ENCODE measurements at places on chromosomes 2 and 18.

DNA sequence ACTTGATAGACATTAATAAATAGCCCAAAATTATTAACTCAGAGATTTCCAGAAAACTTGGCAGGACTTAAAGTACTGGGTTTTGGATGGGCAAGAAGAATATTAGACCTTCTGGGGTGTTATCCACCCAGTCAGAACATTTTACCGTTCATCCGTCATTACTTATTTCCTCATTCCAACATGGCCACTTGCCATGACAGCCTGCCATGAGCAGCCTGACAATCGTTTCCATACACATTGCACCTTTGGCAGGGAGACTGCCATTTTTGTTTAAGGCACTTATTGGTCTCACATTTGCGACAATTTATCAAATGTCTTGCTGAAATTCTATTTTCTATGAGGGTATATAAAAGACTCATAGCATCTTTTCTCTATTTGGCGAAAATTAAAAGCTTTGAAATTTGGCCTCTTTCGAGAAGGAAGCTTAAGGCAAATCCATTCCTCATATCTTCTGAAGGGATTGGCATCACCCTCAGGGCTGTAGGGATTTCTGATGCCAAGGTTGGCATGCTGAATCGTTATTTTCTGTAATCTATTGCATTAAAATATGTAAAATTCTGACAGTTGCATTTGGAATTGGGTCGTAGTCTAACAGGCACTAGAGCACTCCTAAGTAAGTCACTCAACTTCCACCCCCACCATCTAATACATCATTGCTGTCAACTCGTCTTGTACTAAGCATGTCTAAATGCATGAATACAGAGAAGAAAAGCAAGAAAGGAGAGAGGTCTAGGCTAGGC is 406.3 kb upstream of the PIK3C3 start:
- DNase-seq, result no peak

- peak; percentile 15 for DNase-seq
These were observed 30.7 kb upstream of the ERCC3 start for GRCh38 chr2:127324635-127325034.

DNA sequence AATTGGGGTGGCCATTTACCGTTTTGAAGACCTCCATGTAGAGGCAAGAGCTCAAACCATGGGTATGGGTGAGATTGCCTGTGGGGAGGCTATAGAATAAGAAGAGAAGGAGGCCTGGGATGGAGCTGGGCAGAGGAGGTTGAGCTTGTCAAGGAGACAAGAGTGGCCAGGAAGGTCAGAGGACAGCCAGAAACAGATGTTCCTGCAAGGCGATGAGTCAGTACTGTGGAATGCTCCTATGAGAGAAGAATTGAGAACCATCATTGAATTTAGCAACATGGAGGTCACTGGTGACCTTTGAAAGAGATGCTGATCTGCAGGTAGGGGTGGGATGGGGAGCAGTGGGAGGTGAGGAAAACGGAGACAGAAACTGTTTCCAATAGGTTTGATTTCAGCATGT is 3.5 kb downstream of the ACSL3 start:
- DNase-seq, result no peak

DNA sequence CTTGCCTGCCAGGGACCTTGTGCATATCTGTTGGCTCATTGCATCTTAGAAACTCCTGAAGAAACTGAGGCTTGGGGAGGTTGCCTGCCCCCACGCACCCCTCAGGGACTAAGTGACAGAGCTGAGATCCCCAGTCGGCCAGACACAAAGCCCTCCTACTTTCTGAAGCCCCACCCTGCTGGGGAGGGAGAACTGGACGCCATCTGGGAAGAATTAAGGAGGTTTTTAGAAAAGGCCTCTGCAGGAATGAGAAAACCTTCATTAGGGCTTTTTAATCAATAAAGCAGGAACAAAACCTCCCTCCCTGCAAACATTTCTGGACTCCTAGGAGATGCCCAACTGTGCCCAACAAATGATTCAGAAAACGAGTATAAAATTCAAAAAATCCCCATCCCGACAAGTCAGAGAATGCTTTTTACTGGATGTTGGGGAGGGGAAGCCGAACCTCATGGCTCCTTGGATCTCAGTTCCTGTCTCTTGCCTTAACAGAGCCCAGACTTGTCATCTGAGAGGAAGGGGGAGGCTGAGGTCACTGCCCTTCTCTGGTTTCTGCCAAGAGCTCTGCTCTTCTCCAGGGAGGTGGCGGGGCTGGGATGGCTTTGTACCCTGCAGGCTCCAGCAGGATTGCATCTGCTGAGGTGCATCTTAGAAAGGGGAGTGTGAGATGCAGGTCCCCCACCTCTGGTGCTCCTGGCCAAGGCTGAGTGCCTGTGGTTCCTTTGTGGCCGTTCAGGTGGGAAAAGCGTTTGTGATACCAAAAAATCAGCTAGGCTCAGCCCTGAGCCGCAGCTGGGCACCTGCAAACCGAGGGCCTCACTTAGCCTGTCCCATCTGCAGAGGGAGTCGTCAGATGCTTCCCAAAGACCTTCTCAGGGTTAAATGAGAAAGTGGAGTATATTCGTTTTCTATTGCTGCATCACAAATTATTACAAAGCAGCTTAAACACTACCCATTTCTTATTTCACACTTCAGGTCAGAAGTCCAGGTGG is 142.4 kb downstream of the ZFP36L2 start:
- DNase-seq, result no peak

GRCh38 chr18:13500227-13500865 is 226.0 kb downstream of the FAM210A start:
- DNase-seq, result peak; percentile 59

GRCh38 chr2:54962935-54963440 is 87.3 kb downstream of the RTN4 start:
- no peak for DNase-seq

DNA sequence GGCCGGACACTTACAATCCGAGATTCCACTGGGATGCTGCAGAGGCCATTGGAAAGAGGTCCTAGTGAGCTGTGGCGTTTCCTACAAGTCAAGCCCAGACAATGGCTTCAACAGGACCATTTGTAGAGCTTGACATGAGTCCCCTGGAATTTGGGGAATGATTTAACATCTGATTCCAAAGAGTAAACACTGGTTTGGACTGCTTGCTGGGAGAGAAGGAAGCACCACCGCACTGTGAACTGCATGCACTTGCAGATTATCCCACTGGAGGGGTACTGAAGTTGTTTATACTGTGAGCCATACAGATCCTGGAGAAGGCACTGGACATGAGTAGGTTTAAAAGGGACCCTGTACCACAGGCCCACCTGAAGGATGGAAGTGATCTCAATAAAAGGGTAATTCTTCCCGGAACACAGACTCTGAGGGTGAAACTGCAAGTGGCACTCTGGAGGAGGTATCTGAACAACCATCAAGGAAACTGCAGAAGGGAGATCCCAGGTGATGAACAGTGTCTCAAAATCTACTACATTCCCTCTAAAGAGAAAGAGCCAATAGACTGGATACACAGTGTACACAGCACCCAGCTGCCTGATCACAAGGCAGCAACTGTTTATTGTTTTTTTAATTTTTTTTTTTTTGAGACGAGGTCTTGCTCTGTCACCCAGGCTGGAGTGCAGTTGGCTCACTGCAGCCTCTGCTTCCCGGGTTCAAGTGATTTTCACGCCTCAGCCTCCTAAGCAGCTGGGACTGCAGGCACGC is 4.3 kb upstream of the RAB6C start:
- no peak for DNase-seq

DNA sequence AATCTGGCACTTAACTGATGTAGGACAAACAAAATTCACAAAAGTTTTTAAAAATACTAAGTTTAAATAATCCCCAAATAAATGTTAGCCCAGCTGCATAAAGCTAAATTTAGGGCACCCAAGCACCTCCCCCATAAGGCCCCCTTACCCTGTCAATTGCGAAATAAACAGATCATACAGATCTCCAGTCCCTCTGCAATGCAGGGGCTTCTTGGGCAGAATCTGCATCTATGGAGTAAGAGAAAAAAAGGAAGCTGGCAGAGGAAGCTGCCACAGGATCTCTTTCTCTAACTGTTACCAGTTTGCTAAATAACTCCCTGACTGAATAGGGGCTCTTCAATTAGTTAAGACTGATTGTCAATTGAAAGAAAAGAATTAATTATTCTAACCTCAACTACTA is 117.7 kb downstream of the MEMO1 start:
- no peak for DNase-seq

GRCh38 chr2:220057391-220057790 is 430.0 kb downstream of the SLC4A3 start:
- DNase-seq, result no peak

- DNase-seq, result peak; percentile 12
These were observed 15.2 kb downstream of the PRELID3A start for GRCh38 chr18:12422936-12423335.

DNA sequence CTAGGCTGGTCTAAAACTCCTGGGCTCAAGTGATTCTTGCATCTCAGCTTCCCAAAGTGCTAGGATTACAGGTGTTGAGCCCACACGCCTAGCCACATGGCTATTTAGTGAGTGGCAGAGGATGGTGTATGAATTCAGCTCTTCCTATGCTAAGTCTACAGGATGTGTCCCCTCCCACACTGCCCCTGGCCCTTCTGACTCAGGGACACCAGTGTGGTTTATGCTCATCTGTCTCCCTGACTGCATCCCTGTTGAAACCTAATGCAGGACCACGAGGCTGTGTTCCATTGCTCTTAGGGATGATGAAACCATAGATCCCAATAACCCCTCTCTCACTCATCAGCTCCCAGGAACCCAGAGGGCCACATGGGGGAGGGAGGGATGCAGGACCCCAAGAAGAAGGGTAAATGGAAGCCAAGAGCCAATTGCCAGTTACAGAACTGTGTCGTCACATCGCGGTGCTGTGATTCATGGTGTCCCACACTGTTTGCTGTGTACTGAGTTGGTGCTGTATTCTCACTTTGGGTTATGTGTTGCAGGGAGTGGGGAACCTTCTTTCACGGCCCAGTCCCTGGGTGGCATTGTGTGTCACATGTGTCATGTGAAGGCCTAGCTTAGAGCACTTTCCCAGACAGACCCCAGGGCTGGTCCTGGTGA is 102.9 kb upstream of the HAAO start:
- DNase-seq, result no peak

- no peak for DNase-seq
These were observed 339.5 kb downstream of the TXNL1 start for GRCh38 chr18:56298935-56299334.

- DNase-seq, result peak; percentile 38
These were observed 16.4 kb upstream of the KIAA2012 start for GRCh38 chr2:202056611-202057010.

DNA sequence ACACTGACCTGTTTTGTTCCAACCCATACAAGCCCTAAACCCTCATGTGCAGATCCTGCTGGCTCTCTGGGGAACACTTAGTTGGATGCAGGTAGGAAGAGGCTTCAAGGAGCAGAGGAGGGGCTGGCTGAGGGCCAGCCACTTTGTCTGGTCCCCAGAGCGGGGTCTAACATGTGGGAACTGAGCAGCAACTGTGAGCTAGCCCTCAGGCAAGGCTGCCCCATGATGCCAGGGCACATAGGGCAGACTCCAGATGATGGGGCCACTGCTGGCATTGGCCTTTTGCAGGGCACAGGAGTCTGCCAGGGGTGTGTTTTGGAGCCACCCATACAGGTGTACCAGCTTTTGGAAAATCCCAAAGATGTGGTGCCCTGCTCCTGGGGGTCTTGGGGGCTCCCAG is 67.7 kb downstream of the HPCAL1 start:
- no peak for DNase-seq

- DNase-seq, result no peak
These were observed 81.1 kb downstream of the UPP2 start for GRCh38 chr2:158182676-158183295.

GRCh38 chr2:37282746-37283145 is 41.9 kb downstream of the PRKD3 start:
- no peak for DNase-seq

- no peak for DNase-seq
These were observed 41.3 kb downstream of the PLEKHA3 start for GRCh38 chr2:178521304-178522150.

- no peak for DNase-seq
These were observed 255.1 kb downstream of the METTL4 start for GRCh38 chr18:2316082-2316750.

DNA sequence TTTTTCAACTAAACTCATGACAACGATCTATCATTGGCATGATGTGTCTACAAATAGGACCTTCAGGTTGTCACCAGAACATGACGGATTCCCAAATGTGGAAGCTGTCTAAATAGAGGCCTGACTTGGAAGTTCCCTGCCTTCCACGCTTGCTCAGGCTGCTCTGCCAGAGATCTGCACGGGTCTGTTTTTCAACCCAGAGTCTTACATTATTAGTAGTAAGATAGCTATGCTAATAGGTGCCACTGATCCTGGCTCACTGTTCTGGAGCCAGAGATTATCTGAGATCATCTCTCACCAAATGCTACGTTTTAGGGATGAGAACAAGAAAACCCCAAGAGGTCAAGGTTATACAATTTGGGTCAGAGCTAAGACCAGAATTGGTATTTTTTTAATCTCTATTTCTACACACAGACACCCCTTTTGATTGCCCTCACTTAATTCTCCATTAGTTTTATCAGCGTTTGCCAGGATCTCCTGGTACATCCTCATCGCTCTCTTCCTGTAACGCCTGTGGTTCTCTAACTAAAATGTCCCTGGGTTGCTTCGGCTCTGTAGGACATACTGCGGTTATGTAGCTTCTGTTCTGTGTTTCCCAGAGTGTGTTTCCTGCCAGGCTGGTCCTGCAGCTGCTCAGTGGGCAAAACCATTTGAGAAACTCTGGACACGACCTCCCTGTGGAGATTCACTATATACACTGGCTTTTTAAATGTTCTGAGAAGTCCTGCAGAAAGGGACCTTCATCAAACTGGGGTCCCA is 5.7 kb downstream of the CDC42EP3 start:
- DNase-seq, result no peak

DNA sequence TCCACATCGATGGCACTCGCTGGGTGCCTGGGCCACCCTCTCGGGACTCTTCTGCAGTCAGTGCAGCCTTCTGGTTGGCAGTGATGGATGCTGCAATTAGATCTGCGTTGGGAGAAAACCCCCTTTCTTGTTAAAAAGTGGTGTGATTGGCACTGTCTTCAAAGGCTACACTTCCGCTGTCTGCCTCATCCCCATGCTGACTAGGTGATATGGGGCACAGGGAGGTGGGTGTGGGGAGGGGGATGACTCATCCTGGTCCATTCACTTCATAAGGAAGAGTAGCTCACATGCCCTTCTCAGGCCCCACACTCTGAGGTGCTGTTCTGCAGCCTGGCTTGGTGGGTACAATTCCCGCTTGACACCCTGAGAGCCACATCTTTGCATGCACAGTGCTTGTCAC is 77.4 kb downstream of the THNSL2 start:
- no peak for DNase-seq

Data from NCI-H510A treated with DMSO at 0.1 percent for 48 hours (cell line).